AG09319 (cell line): ENCODE measurements at places on chromosomes 1 and 21.

GRCh38 chr1:85616364-85616705 is 35.8 kb downstream of the CCN1 start:
- DNase-seq: no peak

- DNase-seq: no peak
Measured at GRCh38 chr1:119133987-119134386, 6.5 kb downstream of the WARS2 start.

GRCh38 chr21:40053007-40053406 is 185.8 kb downstream of the PCP4 start:
- DNase-seq: no peak

DNA sequence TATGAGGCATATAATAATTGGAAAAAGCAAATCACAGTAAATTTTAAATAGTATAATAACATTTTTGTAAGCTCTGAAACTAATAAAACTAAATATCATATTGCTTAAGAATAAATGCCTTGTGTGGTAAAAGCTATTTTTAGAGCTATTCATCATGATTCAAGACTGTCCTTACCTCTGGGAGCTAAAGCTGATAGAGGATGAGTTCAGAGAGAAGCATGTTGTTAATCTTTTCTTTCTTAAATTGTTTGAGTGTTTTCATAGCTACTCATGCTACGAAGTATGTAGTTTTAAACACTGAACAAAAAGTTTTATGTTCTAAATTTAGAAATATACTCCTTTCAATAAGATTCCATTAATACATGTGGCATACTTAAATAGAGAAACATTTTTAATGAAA is 30.5 kb downstream of the IFI16 start:
- no peak for DNase-seq

DNA sequence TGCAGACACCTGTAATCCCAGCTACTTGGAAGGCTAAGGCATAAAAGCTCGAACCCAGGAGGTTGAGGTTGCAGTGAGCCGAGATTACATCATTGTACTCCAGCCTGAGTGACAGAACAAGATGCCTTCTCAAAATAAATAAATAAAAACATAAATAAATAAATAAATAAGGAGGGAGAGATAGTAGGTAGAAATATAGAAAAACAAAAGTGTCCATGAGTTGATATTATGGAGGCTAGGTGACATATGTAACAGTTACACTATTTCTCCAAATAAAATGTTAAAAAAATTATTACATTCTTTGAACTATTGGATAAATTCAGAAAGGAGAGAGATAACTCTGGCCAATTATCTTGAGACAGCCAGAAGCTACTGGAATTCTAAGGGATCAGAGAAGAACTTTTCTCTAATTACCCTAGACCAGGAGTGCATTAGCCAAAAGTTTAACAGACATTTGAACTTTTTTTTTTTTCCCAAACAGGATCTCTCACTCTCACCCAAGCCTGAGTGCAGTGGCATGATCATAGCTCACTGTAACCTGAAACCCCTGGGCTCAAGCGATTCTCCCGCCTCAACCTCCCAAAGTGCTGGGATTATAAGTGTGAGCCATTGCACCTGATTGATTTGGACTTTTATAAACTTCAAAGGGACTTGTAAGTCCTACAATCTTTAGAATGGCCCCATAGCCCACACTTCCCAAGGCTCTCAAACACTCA is 17.6 kb downstream of the SYNJ1 start:
- DNase-seq: no peak
